ENCODE measurements at places on chromosomes 4 and X.
A peak's percentile ranks its signal among the peaks of the same experiment; 100 is the strongest.

- no peak for DNase-seq
Observed at GRCh38 chrX:127038065-127038464, 218.5 kb downstream of the PRR32 start.

- peak; percentile 46 for DNase-seq
Observed at GRCh38 chr4:145936142-145936996, 2.3 kb downstream of the ZNF827 start.

DNA sequence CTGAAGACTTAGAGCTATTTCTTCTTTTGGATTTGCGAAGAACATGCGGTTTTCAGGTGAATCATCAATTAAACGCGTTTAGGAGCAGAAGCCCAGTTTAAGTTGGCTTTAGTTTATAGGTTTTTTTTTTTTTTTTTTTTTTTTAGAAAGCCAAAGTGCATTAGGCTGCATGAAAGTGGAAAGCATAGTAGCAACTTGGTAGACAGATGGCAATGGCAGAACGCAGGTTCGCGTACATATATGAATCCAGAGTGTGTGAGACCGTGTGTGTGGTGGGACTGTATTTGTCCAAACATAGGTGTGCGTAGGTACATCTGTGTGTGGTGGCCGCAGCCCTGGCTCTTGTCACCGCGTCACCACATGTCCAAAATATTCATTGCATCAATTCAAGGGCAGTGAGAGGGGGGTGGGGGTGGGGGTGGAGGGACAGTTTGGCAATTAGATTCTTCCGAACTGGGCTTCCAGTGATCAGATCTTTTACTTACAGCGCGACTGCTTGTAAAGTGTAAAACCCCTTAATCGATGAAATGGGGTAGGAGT is 901 bp downstream of the JADE1 start:
- DNase-seq = no peak

- peak; percentile 31 for DNase-seq
Observed at GRCh38 chrX:123648028-123648810, 84.6 kb downstream of the THOC2 start.

GRCh38 chrX:27598312-27598711 is 8.2 kb downstream of the DCAF8L2 start:
- DNase-seq = no peak

DNA sequence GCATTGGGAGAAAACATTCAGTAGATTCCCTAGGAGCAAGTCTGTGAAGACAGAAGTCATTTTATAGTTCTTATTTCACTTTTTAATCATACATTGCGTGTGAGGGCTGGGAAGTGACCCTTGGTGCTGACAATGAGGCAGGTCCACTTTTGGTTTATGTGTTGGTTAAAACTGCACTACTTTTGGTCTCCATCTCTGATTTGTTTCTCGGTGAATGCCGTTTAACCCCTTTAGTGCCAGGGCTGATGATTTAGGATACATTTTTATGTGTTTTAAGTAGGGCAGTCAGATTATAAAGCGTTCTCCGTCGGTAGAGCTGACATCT is 110.4 kb downstream of the AFF1 start:
- no peak for DNase-seq

DNA sequence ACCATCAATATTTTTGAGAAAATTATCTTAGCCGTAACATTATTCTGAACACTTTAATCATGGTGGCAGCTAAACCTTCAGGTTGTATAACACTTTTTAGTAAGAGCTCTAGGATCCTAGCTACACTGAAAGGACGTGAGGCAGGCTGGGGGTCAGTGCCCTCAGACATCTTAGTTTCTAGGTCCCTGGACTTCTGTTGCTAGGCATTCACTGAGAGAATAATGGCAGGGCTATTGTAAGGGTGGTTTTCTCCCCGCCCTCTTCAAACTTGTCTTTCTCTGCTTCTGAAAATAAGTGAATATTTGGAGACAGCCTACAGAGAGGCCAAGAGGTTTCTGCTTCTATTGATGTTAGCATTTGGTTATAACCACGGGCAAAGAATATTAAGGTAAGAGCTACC is 15.4 kb upstream of the MMRN1 start:
- DNase-seq = no peak

- DNase-seq = no peak
Observed at GRCh38 chrX:20393944-20394343, 127.2 kb upstream of the RPS6KA3 start.

DNA sequence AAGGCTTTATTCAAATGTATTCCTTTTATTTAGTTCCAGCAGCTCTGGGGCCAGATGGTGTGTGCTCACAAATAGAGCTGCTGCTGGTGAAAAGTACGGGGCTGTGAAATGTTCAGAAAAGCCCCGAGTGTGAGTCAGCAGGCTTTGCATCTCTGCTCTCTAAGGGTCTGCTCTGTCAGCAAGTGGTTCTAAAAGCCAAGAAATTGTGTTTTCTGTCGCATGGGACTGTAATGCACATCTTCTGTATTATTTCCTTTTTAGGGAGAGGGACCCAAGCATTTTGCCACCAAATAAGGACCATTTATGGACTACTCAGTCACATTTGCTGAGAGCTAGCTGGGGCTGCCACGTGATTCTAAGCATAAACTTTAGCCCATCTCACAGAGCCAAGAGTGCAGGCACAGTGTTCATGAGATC is 82.9 kb upstream of the NHS start:
- no peak for DNase-seq

Data from LNCaP clone FGC (cell line).